ENCODE measurements at places on chromosomes 16 and 17.
A peak's percentile ranks its signal among the peaks of the same experiment; 100 is the strongest.

DNA sequence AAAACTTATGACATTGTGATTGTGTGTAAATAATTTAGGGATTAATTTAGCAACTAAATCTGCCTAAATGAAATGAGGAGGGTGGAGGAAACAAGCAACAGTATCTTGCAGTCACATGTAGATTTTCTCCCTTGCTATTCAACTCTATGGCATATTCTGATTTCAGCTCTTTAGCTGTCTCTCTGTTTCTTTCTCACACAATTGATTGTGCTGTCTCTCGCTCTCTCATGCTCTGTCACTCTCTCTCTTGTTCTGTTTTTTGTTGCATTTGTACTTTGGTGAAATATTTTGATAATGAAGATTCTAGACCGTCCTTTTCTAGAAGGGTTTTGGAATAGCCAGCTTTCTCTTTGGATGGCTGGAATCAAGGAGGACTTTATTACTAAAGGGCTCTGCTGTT, 70.6 kb downstream of the BCAS3 start:
- DNase-seq, result no peak

GRCh38 chr17:9987779-9988585, 82.9 kb upstream of the RCVRN start:
- DNase-seq, result peak; percentile 55

GRCh38 chr17:79648181-79648831, 37.5 kb upstream of the RBFOX3 start:
- no peak for DNase-seq

GRCh38 chr17:28953444-28954118, 2.3 kb upstream of the PHF12 start:
- DNase-seq, result no peak

- peak; percentile 83 for DNase-seq
These were observed 12.6 kb upstream of the ASGR1 start for GRCh38 chr17:7191571-7192270.

DNA sequence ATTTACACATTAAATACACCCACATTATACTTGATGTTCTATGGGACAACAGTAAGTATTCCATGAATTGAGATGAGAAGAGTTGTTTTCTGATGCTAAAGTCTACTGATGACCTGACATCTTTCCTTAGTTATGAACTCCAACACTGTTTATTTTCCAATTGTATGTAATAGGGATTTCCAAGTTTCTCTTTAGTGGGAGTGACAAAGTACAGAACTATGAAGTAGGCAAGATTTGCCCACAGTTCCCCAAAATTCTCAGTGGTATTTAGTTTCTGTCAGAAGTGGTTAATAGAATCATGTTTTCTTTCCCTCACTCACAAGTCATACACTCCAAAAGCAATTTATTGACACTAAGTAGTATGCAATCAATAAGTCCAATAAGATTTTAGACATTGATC, 22.5 kb upstream of the ABCA6 start:
- no peak for DNase-seq

GRCh38 chr17:4815043-4815675, 8.2 kb downstream of the PLD2 start:
- DNase-seq, result no peak
